ENCODE measurements at places on chromosomes 5 and 9. TPM values are rescaled to one million over a fixed set of nuclear protein-coding genes. Genes with fewer than 3 reads are reported as not detected.

- peak overlapping the region; percentile 38 for H3K27ac ChIP-seq
- H3K4me1 ChIP-seq: peaks cover 51% of the 10 kb centered on the region
- no peaks in the 10 kb centered on the region for H3K27me3 ChIP-seq
- H3K4me3 ChIP-seq: 0 out of 2 replicates have a peak overlapping the region, but pooled peaks have one; percentile 4
- DNase-seq: peak; percentile 78
Measured at GRCh38 chr9:27151693-27152404, 42.8 kb downstream of the TEK start.

- H3K36me3 ChIP-seq: peaks cover 3% of the 10 kb centered on the region
- no peak for DNase-seq
- no peaks in the 10 kb centered on the region for H3K27me3 ChIP-seq
- no peak overlapping the region for H3K4me3 ChIP-seq
- H3K27ac ChIP-seq: no peak overlapping the region
Measured at GRCh38 chr5:80755626-80756025, 100.8 kb upstream of the DHFR start.

DNA sequence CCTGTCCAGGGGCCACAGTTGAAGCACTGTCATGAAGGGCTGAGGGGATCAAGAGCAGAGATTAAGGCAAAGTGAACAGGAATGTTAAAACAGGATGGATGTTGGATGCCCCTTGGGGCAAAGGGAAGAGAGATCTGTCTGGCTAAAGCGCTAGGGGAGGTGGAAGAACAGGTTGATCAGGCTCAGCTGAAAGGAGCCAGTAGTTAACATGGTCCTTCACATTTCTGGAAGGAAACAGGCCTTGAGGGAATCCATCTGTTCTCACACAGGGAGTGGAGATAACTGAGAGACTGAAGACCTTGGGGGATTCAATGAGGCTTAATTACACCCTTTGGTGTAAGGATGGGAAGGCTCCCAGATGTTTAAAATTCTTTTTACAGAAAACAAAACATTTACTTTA, 5.8 kb downstream of the HAPLN1 start:
- H3K36me3 ChIP-seq: no peaks in the 10 kb centered on the region
- H3K27me3 ChIP-seq: peaks cover 5% of the 10 kb centered on the region
- H3K27ac ChIP-seq: no peak overlapping the region
- no peak overlapping the region for H3K4me3 ChIP-seq
- no peak for DNase-seq

DNA sequence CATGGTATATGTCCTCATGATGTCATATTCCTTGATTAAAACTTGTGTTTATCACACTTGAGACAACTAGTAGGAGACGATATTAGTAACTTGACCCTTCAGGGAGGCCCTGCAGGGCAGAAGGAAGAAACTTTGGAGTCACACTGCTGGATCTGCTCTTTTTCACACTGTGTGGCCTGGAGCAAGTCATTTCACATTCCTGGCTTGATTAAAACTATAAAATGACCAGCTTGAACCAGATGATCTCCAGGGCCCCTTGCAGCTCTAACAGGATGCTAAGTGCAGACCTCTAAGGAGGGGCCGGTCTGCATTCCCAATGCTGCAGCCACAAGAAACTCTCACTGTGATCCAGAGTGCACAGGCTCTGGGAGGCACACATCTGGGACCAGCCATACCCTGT, 146.4 kb upstream of the ZNF366 start:
- H3K4me3 ChIP-seq: no peak overlapping the region
- H3K27ac ChIP-seq: no peak overlapping the region
- no peak for DNase-seq
- no peaks in the 10 kb centered on the region for H3K4me1 ChIP-seq
- H3K36me3 ChIP-seq: no peaks in the 10 kb centered on the region
- H3K27me3 ChIP-seq: no peaks in the 10 kb centered on the region

- H3K4me1 ChIP-seq: peaks cover 41% of the 10 kb centered on the region
- H3K4me3 ChIP-seq: no peak overlapping the region
- H3K36me3 ChIP-seq: no peaks in the 10 kb centered on the region
- no peak overlapping the region for H3K27ac ChIP-seq
Measured at GRCh38 chr9:77949751-77950436, 81.7 kb downstream of the GNAQ start.

SLC6A7 gene
- total RNA-seq: not detected

- H3K27ac ChIP-seq: no peak overlapping the region
- peak; percentile 27 for DNase-seq
- H3K4me1 ChIP-seq: peaks cover 15% of the 10 kb centered on the region
- H3K27me3 ChIP-seq: no peaks in the 10 kb centered on the region
- no peak overlapping the region for H3K4me3 ChIP-seq
Measured at GRCh38 chr5:160054047-160054446, 45.1 kb downstream of the TTC1 start.

GFRA3 gene
- not detected for total RNA-seq

PCDHB10 gene
- total RNA-seq: 1.3 TPM

- no peak overlapping the region for H3K4me3 ChIP-seq
- peaks cover 47% of the 10 kb centered on the region for H3K27me3 ChIP-seq
- H3K36me3 ChIP-seq: no peaks in the 10 kb centered on the region
Measured at GRCh38 chr5:154575546-154576428, 97.8 kb upstream of the HAND1 start.

SLC4A9 gene
- total RNA-seq: not detected

All from GM23248 (cell line).